Stimulated activated CD8-positive, alpha-beta memory T cell treated with anti-CD3 and anti-CD28 coated beads, Interleukin-4, amount 100 ng/mL, for 1 hour (primary cell): ENCODE measurements at places on chromosomes 5 and 9.

GRCh38 chr9:4192450-4192849, 107.4 kb downstream of the GLIS3 start:
- no peak for DNase-seq

DNA sequence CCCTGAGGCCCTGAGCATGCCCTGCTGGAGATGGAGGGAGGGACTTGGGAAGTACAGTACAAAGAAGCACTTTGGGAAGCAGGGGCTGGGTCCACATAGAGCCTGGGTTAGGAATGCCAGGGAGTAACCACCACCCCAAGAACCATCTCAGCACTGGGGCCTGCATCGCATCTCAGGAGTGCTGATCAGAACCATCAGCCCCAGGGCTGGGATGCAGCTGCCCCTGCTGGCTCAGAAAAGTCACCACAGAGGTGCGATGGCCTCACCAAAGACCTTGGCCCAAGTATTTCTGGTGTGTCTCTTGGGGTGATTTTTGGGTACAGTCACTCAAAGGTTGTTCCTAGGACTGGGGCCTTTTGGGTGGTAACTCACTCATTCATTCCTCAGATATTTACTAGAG, 236.8 kb upstream of the MVB12B start:
- no peak for DNase-seq

DNA sequence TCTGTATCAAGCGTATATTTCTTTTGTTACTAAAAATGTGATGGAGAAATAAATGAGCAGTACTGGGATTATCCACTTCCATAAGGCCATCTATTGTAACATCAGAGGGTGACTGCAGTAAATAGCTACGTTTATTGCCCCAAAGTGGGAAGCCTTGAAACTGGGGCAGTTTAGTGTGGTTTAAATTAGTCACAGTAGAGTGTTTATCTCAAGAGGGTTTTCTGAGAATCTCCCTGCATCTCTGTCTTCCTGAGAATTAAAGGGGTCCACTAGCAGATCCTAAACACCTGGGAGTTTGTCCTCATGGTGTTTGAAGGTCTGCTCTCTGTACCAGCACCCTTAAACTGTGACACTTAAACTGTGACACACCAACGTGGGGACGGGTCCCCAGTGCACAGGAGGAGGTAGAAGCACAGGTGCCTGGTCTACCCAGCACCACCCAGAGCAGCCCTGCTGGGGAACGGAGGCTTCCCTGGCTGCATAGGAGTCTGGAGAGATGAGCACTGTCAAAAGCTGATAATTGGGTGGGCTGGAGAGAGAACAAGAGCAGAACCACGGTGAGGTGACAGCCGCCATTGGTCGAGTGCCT, 25.2 kb downstream of the PRRC2B start:
- DNase-seq: no peak

DNA sequence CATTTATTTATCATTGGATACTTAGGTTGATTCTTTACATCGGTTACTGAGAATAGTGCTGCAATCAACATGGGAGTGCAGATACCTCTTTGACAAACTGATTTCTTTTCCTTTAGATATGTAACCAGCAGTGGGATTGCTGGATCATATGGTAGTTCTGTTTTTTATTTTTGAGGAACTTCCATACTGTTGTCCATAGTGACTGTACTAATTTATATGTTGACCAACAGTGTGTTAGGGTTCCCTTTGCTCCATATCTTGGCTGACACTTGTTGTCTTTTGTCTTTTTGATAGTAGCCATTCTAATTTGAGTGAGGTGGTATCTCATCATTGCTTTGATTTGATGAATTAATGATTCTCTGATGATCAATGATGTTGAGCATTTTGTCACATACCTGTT, 137.3 kb upstream of the PITX1 start:
- no peak for DNase-seq

GRCh38 chr9:129962889-129963703, 79.9 kb downstream of the FNBP1 start:
- peak; percentile 52 for DNase-seq

DNA sequence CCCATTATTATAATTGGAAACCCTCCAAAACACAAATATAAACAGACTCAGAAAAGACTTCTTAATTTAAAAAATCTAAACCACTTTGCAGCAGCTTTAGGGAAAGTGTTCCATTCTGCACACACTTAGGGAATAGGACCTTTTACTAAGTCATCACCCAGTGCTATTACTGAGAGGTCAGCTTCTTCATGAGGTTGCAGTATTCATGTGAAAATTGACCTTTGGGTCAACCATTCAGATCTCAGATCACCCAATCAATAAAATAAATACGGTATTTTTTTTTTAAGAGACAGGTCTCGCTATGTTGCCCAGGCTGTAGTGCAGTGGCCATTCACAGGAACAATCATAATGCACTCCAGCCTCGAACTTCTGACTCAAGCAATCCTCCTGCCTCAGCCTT, 21.8 kb downstream of the NR6A1 start:
- no peak for DNase-seq

- DNase-seq: no peak
Observed at GRCh38 chr5:137254119-137255090, 244.7 kb downstream of the SPOCK1 start.

DNA sequence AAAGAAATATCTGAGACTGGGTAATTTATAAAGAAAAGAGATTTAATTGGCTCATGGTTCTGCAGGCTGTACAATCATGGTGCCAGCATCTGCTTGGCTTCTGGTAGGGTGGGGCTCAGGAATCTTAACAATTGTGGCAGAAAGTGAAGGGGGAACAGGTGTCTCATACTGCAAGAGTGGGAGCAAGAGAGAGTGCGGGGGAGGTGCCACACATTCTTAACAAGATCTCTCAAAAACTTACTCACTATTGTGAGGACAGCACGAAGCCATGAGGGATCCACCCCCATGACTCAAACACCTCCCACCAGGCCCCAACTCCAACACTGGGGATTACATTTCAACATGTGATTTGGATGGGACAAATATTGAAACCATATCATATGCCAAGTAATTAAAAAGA, 70.1 kb upstream of the PANK3 start:
- no peak for DNase-seq

DNA sequence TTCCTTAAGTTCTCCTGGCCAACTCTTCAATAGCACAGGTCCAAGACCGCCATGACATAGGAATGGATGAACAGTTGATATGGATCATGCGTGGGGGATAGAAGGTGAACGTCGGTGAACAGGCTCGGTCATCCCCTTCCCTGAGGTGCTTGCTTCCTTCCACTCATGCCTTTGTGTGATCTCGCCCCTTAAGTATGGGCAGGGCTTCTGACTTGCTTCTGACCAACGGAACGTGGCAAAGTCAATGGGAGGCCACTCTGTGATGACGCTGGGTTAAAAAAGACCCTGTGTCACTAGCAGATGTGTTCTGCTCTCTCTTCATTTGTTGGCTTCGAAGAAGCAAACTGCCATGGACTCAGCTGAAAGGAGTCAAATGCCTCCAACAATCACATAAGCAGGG, 240.5 kb upstream of the TUT7 start:
- DNase-seq: no peak

DNA sequence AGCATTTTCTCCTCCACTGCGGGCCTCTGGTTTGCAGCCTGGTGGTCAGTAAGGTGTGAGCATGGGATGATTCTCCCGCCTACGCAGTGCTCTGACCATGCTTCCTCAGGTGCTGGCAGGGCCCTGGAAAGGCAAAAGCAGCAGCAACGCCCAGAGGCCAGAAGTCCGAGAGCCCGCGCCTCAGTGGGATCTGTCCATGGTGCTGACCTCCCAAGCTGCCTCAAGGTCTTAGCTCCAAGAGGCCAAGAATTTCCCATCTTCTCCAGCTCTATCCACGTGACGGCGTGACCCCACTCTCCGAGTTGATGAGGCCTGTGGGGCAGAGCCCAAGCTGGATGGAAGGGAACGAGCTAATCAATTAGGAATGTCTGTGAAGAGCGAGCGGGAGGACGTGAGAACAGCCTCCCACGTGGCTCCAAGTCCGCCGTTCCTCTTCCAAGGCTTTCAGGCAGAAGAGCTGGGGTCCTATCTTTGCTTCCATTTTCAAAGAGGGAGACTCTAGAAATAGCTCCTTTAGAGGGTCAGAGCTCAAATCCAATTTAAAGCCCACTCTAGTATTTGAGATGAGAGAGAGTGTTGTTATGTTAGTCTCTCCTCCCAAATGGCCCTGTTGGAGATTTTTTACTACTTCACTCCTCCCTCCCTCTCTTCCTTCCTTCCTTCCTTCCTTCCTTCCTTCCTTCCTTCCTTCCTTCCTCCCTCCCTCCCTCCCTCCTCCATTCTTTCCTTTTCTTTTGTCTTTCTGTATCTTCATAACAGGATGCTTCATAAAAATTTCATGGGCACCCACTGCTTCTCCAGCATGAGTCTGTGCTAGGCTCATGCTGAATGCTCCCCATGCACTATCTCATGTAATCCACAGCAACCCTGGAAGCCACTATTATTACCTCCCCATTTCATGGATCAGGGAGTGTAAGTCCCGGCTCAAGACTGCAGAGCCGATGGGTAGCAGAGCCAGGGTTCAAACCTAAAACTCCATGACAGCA, 69.3 kb downstream of the OLFM1 start:
- DNase-seq: no peak

- DNase-seq: no peak
Observed at GRCh38 chr9:16028548-16028947, 475.7 kb downstream of the CCDC171 start.

GRCh38 chr5:56638061-56638621, 177.2 kb upstream of the MAP3K1 start:
- no peak for DNase-seq

DNA sequence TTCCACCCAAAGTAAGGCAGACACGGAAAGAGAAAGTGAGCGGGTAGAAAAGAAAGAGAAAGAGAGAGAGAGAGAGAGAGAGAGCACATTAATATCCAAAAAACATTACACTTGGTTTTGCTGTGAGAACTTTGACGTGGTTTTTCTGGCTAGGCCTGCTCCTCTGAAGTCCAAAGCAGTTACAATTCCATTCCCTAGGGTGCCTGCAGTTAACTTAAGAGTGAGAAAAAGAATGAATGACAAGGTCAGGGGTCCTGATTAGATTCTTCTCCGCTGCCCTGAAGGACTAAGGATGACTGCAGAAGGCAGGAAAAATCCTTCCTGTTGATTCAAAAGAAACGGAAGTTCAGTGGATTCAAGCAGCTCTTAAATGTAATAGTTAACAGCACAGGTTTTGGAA, 589.8 kb downstream of the PRELID2 start:
- DNase-seq: no peak

GRCh38 chr5:38036765-38037164, 196.9 kb upstream of the GDNF start:
- no peak for DNase-seq

DNA sequence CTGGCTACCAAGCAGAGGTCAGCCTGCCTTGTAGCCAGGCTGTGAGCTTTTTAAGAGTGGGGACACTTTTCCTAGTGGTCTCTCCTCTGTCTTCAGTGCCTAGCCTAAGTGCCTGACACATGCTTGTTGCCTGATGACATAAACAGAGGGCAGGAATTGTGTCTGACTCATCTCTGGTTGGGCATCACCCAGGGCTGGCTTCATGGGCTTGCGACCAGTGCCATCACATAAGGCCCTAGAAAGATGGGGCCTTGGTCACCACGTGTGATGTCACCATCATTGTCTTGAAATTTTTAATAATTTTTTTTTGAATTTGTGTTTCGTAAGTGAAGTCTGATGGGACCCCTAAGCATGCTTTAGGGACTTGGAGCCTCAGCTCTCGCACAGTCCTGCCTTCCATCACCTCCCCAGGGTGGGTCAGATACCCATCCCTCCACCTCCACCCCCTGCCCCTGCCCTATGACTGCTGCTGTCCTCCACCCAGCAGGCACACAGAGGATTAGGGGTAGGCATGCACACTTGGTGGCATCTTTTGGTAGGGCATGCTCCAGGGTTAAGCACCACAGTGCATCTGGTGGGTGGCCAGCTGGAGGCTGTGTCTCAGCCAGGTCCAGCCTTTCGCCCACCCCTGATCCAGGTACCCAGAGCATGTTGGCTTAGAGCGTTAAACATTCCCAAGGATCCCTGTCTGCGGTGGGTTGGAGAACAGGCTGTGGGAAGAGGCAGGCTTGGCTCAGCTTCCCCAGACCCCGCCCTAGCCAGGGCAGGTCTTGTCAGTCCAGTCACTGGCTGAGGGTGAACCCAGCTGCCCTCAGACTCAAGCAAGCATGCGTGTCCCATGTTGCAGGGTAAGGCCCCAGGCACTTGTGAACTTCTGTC, 80.1 kb upstream of the SH3PXD2B start:
- DNase-seq: no peak
